ENCODE measurements at places on chromosomes 1 and 21.

DNA sequence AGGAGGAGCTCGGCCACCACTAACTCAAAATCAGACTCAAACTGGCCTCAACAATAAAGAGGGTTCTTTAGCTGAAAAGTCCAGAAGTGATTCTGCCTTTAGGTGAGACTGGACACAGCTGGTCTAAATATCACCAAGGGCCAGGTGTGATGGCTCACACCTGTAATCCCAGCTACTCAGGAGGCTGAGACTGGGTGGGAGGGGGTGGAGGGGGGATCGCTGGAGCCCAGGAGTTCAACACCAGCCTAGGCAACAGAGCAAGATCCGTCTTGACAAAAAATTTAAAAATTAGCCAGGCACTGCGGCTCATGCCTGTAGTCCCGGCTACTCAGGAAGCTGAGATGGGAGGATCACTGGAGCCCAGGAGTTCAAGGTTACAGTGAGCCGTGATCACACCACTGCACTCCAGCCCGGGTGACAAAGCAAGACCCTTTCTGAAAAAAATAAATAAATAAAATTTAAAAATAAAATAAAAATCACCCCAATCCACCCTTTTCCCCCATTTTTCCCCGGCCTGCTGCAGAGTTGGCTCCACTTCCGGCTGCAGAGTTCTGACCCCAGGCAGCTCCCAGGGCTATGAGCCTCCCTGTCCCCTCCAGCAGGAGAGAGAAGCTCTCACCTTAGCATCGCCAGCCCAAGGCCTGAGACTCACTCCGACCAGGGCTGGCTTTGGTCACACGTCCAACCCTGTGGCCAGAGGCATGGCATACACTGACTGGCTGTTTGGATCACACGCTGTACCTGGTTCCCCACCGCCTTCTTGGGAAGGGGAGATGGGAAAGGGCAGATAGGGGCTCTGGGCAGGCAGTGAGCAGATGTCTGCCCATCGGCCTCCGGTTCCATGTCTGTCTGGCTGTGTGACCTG lies 87.3 kb upstream of the IFFO2 start:
- DNase-seq: no peak

DNA sequence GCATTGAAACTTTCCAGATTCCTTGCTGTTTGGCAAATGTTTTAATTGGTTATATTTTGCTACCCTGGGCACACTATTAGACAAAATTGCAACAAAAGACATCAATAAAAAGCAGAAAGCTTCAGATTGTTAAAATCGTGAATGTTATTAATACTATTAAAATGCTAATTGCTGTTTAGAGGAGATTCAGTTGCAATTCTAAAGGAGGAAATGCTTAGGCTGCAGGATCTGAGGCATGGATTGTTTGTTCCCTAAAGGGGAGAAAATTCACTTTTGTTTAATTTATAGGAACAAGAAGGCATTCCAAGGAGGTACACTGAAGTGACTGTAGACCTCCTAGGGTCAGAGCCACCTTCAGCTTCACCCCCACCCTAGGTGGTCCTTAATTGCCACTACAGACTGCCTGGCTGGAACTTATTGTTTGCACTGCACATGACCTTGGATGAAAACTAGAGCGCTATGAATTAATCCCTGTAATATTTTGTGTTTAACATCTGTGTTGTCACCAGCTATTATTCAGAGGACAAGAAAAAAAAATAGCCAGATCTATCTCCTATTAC lies 1266.9 kb upstream of the ADGRL2 start:
- DNase-seq: no peak

DNA sequence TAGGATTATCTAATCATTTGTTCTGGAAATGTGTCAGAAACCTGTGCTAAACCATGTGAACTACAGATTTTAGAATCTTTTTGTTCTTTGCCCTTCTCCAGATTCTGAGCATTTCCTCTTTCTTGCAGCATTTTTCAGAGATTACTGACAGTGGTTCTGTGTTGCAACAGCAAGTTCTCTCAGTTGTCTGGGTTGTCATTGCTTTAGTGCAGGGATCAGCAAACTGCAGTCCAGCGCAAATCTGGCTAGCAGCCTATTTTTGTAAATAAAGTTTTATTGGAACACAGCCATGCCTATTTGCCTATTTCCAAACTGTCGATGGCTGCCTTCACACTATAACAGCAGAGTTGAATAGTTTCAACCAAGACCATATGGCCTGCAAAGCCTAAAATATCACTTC lies 66.3 kb upstream of the LRRC8D start:
- no peak for DNase-seq

DNA sequence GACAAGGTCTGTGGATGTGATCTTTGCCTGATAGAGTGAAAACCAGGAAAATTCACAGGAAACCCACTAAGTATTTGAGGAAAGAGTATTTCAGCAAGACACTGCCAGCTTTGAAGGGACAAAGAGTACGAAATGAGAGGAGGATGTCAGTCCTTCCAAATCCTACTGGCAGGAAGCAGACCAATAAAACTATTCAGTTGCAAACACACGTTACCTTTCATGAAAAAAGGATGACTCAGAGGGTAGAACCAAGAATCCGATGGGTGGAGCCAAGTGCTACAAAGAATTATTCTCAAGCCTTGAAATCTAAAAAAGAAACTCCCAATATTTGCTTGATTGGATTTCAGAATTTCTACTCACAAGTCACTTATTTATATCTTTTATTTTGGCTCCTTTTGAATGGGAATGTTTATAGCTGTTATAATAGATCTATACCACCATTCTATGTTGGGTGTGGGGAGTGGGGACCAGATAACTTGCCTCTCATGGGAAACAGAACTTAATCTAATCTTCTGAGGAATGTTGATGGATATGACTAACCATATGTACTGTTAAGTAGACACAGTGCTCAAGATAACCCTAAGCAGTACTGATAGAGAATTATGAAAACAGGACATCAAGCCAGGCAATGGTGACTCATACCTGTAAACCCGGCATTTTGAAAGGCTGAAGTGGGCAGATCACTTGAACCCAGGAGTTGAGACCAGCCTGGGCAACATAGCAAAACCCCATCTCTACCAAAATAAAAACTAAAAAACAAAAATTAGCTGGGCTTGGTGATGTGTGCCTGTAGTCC lies 19.3 kb upstream of the HEATR1 start:
- DNase-seq: no peak

DNA sequence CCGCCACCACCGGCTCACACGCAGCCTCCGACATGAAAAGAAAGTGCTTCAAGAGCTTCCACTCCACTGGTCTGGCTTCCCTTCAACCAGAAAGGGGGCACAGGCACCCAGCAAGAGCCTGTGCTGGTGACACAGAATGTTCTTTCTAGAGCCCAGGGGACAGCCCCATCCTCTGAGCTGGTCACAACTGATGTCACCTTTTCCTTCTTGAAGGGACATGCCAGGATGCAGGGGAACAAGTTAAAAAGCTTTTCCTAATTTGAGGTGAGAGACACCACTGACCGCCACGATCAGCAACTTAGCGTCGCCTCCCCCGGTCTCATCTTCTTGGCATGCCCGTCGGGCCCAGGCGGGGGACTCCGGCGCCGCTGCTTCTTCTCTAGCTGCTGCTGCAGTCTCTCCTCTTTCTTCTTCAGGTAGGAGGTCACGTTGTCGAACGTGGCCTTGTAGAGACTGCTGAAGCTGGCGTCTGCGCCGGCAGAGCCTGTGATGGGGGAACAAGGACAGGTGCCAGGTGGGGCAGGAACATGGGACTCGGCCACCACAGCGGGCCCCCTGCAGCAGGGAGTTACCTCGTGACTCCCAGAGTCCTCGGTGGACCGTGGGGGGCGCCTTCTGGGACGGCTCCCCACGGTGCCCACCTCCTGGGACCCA lies 29.5 kb downstream of the WDR4 start:
- DNase-seq: no peak

GRCh38 chr1:61446531-61446991 lies 278.4 kb downstream of the TM2D1 start:
- no peak for DNase-seq

DNA sequence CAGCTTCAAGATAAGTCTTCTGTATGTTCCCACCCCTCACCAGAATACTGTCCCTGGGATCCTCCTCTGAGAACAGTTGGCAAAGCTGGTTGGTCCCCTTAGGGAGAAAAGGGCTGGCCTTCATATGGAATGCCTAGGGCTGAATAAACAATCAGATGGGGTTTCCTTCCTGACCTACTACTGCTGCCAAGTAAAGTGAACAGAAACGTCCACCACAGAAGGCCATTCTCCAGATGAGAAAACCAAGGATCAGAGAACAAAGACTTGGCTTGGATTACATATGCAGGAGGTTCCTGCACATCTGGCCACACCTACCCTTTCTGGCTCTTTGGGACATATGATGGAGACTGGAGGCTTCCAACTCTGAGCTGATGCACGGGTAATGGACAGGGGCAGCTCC lies 194.5 kb downstream of the HIVEP3 start:
- DNase-seq: no peak

DNA sequence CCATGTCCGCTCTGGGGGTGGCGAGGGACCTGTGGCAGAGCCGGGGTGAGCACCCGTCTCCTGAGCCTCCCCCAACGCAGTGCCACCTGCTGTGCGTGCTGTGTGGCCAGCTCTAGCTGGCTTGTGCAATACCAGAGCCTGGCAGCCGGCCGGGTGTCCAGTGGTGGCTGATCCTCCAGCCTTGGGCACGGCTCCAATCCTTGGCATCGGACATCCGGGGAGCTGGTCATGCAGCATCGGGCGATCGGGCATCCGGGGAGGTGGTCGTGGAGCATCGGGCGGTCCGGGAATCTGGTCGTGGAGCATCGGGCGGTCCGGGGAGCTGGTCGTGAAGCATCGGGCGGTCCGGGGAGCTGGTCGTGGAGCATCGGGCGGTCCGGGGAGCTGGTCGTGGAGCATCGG lies 8.1 kb downstream of the SLX9 start:
- DNase-seq: no peak

DNA sequence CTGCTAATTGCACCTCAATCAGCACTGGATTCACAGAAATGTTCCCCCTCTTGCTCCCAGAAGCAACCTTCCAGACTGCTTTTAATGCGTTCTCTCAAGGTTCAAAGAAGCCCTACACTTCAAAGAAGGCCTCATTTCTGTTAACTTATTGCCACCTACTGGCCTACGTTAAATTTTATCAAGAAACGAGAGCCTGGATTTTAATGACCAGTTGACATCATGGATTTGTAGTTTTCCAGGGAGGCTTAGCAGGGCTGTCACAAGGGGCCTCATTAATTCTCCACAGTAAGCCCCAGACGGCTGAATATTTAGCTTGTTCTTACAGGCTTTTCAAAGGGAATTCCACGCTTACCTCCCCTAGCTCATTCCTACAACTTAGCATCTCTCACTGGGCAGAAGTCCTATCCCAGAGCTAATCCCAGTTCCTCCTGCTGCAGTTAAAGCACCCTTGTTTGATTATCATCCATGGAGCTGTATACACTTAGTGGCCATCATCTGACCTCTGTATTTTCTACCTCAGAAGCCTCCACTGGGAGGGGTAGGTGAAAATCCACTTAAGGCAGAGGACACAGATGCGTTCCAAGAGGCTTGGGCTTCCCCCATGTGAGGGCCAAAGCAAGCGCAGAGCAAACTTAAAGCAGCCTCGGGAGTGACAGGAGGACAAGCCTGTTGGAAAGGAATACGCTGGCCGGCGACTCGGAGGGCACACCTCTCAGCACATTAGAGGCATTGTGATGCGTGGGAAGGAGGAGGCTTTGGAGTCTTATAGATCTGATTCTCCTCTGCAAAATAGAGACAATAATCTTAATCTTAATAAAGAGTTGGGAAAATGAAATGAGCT lies 32.2 kb upstream of the CYP4X1 start:
- no peak for DNase-seq

DNA sequence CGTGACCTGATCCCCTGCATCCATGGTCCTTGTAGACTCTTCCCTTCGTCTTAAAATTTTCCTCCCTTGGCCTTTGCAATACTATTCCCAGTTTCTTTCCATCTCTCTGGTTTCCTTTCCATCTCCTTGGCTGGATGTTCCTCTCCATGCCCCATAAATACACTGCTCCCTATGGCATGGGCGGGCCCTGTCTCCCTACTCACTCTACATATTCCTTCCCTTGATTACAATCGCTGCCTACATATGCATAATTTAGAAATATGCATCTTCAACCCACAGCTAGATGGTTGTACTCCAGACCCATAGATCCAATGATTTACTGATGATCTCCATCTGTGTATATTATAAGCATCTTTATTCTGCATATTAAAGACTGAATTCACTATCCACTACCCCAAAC lies 405.0 kb downstream of the NTNG1 start:
- no peak for DNase-seq

DNA sequence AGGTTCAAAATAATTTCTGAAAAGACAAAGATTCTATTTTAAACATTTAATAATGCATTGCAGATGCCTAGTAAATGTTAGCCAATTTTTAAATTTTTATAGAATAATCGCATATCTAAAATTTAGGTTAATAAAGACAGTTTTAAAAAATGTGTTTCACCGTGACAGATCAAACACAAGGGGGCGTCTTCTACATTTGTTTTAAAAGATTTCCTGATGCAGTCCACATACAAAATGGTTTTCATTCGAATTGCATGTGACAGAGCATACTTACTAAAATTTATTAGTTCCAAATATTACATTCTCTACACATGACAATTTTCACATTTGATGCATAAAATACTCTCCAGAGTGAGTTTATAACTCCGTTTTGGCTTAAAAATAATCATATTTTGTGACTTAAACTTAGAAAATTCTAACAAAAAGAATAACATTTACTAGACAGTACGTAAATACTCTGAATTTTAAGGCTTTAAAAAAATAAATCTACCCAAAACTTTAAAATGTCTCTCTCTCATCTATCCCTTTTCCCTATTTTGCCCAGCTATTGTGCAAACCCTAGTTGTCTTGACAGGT lies 75.5 kb downstream of the ADAMTS1 start:
- no peak for DNase-seq

Measured in CD8-positive, alpha-beta T cell (primary cell).